ENCODE measurements at places on chromosomes 7 and 10.

DNA sequence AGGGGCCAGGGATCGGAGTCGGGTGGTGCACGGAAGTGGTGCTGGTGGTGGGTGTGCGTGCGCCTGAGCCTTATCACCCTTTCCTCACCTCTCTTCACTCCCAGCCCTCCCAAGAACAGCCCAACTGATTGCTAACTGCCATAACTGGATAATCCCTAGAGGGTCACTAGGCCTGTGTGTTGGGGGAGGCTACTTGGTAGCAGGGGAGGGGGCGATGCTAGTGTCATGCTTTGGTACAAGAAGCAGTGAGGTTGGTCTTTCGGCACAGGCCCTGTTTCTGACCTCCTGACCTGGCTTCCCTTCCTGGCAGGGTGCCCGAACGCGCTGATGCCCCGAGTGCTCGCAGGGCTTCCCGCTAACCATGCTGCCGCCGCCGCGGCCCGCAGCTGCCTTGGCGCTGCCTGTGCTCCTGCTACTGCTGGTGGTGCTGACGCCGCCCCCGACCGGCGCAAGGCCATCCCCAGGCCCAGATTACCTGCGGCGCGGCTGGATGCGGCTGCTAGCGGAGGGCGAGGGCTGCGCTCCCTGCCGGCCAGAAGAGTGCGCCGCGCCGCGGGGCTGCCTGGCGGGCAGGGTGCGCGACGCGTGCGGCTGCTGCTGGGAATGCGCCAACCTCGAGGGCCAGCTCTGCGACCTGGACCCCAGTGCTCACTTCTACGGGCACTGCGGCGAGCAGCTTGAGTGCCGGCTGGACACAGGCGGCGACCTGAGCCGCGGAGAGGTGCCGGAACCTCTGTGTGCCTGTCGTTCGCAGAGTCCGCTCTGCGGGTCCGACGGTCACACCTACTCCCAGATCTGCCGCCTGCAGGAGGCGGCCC lies 652 bp downstream of the KAZALD1 start:
- DNase-seq = peak; percentile 28

GRCh38 chr7:103687272-103687671 lies 241.3 kb upstream of the SLC26A5 start:
- DNase-seq = no peak

DNA sequence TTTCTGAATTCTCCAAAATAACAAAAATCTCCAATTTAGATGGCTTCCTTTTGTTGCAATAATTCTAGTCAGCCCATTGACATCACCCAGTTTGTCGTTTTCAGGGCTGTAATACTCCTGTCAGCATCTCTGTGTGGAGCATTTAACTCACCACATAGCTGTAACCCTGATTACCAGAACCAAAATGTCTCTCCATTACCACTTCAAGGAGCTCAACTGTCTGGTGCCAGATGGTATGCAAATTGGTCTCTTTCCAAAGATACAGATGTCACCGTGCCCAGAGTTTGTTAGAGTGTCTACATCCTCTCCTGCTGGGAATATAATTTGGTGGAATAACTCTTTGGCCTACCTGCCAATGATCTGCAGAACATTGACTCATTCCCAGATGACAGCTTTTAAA lies 350.3 kb upstream of the POT1 start:
- no peak for DNase-seq

DNA sequence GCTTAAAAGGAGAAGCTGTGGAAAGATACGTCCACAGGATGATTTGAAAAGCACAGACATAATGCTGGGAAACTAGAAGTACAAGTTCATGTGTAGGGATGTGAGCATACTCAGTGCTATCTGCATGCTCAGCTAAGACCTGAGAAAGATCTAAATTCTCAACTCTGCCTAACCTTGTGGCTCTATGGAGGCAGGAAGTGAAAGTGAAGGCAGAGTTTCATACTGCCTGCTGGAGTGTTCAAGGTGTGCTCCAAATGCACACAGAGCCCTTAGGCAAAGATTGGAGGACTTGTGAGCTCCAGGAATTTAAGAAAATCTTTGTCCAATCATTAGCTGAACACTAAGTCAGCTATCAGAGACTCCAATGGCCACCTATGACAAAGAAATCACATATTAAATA lies 190.9 kb downstream of the RNLS start:
- DNase-seq = peak; percentile 84

- DNase-seq = no peak
Measured at GRCh38 chr7:43038254-43038653, 74.2 kb upstream of the HECW1 start.

GRCh38 chr10:122852261-122852660 lies 6.6 kb upstream of the CUZD1 start:
- no peak for DNase-seq

DNA sequence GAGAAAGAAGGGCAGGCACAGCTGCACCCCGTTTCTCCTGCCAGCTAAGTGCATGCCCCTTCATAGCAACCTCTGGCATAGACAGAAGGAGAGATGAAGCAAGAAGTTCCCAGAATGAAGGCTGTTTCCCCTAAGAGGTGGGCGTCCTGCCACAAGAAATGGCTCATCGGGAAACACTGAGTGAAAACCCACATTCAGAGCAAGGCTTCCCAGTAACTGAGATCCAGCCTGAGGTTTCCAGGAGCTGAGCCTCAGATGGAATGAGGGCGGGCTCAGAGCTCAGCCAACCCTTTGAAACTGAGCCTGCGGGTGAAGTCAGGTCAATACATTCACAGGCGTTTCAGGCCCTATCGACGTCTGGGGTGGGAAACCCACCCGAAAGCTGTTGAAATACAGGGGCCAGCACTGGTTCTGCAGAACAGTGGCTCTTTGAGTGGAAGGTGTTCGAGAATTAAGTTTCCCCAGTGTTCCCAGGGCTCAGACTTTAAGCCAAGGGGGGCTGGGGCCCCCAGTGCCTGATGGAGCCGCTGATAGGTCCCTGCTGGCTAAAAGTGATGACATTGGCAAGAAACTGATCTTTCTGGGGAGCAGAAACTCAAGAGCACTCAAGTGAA lies 510.2 kb downstream of the RPS24 start:
- no peak for DNase-seq

- DNase-seq = no peak
Measured at GRCh38 chr10:100878291-100878910, 34.4 kb upstream of the SLF2 start.

DNA sequence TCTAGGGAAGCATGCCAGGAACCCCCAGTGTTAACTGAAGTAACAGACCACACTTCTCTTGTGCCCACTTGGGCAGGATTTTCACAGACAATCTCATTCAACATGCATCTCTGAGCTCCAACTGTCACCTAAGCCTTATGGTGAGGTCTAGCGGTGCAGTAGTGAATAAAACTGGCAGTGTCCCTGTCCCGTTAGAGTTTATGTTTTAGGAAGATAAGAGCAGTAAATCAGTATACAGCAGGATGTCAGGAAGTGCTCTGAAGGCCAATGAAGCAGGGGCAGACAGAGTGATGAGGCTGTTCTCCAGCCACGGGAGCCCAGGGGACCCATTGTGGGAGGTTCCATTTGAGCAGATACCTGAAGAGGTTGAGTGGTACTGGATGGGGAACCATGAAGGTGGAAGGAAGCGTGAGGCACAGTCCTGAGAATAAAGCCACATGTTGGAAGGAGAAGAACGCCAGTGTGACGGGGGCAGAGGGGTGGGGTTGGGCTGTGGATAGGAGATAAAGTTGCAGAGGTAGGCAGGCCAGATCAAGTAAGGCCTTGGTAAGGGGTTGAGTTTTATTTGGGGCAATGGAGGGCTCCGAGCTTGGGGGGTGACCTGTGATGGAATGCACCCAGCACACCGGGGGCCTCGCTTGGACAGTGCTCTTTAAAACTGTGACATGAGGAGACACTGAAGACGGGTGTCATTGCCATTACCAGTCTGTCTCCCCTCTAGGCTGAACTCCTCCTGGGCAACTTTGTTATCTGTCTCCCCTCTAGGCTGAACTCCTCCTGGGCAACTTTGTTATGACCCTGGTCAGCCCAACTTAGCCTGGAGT lies 6.6 kb downstream of the GDF10 start:
- DNase-seq = no peak

DNA sequence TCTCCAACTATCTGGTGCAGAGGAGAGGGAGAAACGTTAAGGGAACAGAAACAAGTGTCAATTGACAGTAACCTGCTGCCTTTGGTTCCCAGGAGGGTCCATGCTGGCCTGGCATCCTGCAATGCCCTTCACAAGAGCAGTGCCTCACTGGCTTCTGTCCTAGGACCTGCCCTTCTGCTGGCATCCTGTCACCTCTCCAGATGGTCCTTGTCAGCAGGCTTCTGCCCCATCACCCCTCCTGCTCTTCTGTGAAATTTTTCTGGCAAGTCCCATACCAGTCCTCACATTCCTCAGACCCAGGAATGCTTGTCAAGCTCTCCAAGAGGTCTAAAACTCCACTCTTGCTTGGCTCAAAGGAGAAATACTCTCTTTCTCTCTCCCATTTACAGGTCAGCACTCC lies 34.2 kb downstream of the C10orf67 start:
- DNase-seq = no peak

- no peak for DNase-seq
Measured at GRCh38 chr7:39153647-39154046, 175.9 kb downstream of the POU6F2 start.

DNA sequence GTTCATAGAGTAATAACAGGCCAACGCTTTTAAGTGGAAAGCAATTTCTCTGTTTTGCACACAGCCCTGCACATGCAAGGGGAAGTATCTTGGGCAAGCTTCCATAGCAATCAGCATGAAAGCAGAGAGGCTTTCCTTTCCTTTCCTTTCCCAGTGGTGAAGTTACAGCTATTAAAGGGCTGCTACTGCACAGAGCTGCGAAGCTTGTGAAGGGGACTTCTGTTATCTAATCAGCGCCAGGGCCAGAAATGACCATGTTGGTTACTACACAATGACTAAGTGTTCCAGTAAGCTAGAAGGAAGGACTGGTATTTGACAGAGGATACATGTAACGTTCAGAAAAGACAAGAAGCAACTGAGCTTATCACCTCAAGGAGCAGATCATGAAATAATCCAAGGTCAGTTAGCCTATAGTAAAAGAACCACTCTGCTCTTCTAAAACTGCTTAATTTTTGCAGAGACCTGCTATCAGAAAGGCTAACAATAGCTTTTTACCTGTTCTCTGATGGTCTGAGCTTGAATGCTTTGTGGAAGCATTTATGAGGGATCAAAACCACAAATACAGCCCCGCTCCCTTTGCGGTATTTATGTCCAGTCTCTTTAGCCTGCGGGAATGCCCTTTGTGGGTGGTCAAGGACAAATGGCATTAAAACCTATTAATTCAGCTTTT lies 45.9 kb downstream of the SGMS1 start:
- no peak for DNase-seq

GRCh38 chr10:89421018-89421476 lies 6.7 kb downstream of the IFIT5 start:
- DNase-seq = no peak

DNA sequence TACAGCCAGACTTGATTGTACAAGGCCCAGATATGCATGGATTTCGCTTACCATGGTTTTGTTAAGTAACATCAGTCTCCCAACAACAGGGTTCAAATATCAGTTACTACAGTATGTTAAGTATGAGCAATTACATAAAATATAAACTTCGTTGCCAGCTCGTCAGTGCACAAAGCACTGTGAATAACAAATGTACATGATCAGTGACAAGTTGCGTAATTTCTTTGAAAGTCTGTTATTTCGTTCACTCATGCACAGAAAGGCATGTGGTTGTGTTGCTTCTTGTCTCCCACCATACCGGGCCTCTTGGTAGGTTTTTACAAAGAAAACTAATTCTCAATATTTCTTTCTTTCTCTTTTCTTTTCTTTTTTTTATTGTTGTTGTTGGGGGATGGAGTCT lies 12.5 kb upstream of the ZNF487 start:
- no peak for DNase-seq

DNA sequence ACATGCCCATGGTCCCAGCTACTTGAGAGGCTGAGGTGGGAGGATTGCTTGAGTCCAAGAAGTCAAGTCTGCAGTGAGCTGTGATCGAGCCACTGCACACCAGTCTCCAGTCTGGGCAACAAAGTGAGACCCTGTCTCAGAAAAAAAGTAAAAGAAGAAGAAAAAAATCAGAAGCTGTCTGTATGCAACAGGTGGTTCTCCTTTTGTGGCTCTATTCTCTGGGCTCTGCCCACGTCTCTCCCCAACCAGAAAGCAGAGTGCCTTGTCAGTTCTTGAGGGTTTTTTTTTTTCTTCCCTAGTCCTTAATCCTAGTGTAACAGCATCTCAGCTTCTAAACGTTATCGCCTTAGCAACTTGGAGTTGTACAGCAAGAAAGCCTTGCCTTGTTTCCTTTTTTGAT lies 89.5 kb downstream of the PRKCQ start:
- DNase-seq = no peak

DNA sequence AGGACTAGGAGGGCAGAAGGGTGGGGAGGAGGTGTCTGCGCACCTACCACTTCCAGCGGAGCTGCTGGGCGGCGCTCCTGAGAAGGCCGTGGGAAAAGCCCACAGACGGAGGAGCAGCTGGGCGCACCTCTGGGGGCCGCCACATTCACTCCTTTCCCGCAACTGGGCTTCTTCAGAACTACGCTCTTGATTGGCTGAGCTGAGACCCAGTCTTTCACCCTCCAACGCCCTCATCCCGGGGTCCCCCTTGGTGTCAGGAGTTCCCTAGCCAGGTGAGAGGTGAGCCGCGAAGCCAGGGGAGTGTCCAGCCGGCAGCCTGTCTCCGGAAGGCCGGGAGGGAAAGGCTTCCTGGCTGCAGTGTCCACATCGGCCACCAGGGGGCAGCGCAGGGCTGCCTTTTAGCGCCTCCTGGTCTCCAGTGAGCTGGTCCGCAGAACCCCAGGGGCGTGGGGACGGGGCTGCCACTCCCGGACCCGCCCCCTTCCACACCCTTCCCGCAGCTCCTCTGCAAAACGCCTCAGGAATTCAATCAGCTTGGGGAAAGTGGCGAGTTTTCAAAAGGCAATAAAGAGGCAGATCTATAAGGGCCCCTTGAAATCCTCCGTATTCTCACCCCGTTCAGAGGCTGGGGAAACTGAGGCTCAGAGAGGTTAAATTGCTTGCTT lies 98.8 kb downstream of the CHST15 start:
- DNase-seq = peak; percentile 69

- peak; percentile 68 for DNase-seq
Measured at GRCh38 chr10:113960617-113961181, 83.0 kb upstream of the ADRB1 start.

DNA sequence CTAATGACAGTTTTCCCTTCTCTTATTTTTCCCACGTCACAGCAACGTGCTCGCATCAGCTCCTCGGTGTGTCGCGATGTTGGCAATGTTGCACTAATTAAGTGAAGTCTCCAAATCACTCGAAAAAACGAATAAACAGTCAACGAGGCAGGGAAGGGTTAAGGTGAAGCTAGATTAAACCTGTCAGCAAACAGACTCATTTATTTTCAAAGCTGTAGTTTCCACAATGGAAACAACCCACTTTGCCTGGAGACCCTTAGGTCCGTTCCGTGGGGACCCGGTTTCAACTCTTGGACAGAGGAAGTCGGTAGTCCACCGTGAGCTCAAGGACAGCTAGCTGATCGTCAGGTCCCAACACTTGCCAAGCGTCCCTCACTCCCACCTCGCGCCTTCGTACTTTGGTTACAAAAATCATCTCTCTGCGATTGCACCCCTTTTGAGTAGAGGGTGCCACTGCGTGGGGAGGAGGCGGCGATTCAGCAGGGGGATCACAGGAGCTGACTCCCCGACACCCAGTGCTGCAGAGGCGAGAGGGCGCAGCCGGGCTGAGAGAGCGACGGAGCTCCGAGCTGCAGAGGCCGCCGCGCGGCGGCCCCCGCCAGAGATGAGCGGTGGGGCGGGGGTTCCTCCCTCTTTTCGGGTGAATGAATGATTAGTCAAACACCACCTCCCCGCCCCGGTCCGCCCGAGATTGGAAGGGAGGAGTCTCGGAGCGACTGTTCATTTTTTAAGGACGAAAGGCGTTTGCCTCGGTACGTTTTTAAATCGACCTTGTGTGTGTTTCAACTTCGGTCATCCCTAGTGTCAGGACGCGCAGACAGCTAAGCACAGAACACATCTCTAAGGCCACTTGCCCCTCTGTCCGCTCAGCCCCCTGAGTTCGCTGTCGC lies 1.3 kb upstream of the BMPER start:
- DNase-seq = no peak

Measured in T-helper 2 cell (primary cell).